Stimulated activated naive CD4-positive, alpha-beta T cell treated with Interleukin-2 at 50 U/mL for 16 hours (primary cell): ENCODE measurements at places on chromosomes 7 and 10.
A peak's percentile ranks its signal among the peaks of the same experiment; 100 is the strongest.

GRCh38 chr7:27576360-27576944 lies 86.2 kb downstream of the HIBADH start:
- DNase-seq, result no peak

DNA sequence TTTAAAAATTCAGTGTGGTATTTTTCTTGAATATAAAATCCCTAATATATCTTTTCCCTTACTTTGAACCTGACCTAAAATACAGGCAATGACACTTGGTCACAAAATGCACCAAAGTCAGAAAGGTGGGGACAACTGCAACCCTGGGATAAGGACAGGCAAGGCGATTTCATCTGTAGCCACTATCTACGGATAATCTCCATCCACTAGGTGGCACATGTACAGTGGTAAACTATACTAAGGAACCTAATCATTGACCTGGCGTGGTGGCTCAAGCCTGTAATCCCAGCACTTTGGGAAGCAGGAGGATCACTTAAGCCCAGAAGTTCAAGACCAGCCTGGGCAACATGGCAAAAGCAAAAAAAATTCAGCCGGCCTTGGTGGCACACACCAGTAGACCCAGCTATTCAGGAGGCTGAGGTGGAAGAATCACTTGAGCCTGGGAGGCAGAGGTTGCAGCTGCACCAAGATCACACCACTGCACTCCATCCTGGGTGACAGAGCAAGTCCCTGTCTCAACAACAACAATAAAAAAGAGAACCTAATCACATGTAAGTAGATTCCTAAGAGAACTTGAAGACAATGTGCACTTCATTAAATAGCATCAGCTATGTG lies 98.9 kb downstream of the KMT2C start:
- DNase-seq, result no peak

DNA sequence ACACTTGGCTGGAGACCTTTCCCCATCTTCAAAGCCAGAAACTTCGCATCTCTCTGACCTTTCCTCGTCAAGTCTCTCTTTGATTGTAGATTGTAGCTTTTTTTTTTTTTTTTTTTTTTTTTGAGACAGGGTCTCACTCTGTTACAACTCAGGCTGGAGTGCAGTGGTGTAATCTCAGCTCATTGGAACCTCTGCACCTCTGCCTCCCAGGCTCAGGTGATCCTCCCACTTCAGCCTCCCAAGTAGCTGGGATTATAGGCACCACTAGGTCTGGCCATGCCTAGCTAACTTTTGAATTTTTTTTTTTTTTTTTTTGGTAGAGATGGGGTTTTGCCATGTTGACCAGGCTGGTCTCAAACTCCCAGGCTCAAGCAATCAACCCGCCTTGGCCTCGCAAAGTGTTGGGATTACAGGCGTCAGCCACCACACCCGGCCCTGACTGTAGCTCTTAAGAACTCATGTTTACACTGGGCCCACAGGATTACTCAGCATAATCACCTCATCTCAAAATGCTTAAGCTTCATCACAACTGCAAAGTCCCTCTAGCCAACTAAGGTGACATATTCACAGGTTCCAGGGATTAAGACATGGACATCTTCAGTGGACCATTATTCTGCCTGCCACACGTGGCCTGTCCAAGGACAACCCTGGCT lies 11.7 kb downstream of the POLL start:
- DNase-seq, result no peak

GRCh38 chr10:124701881-124702656 lies 42.1 kb downstream of the FAM53B start:
- peak; percentile 52 for DNase-seq

DNA sequence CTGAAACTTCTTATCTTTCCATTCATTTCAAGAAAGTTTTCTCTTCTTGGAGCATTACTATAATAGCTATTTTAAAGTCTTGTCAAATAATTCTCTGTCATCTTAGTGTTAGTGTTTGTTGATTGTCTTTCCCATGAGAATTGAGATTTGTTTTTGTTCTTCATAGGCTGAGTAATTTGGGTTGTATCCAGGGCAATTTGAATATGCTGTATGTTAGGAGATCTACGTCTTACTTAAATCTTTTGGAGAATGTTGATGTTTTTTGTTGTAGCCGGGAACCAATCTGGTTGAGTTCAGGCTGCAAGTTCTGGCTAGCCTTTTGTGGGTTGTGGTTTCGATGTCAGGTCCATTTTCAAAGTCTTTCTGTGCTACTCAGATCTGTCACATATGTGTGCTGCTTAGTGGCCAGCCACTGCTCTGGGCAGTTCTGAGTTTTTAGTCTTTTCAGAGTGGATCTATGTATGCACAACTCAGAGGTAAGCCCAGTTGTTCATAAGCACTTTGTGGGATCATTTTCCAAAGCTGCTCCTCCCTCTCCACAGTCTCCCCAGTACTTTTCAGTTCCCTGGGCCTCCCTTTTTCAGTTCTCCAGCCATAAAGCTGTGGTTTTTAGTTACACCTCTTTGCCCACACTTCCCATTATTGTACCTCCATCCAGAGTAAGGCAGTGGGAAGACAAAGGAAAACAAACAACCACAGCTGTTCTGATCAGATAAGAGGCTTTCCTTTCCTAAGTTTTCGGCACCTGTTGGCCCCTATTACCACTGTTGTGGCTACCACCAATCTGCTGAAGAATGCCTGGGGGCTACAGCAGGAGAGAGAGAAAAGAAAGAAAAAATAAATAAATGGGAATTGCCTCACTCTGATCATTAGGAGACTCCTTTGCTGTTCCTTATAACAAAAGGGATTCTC lies 4.7 kb upstream of the CCNJ start:
- no peak for DNase-seq

GRCh38 chr10:9275861-9276260 lies 1221.4 kb downstream of the GATA3 start:
- no peak for DNase-seq

DNA sequence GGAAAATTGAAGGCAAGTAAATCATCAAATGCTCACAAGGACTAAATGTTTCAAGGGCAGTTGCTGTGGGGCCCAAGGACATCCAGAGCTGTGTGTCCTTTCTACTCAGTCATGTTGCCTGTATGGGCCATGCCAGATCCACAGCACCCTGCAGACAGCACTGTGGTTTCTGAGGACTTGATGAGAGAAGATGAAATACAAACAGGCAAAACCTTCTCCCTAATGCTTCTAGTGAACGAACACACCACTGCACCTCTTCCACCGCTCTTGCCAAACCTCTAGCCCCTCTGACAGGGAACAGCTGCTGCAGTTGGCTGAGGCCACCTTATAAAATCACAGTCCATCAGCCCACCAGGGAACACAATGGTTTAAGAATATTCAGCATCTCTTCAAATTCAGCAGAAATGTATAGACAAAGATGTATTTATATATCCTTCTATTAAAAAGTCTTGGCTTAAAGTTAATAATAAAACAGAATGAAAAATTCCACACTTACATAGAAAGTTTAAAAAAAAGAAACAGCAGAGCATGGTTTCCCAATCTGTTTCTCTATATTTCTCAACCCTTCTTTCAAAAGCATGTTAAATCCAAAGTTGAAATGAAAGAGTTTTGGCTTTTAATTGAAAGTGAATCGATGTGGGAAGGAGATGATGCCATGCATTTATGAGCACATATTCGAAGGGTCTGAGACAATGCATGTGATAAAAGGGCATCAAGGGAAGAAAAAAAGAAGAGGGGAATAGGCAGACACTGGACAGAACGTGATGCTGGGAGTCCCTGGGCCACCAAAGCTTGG lies 14.0 kb downstream of the CYP3A7 start:
- DNase-seq, result no peak

GRCh38 chr10:94183666-94184264 lies 179.0 kb downstream of the NOC3L start:
- DNase-seq, result no peak

GRCh38 chr10:1509011-1509530 lies 228.3 kb downstream of the ADARB2 start:
- no peak for DNase-seq

DNA sequence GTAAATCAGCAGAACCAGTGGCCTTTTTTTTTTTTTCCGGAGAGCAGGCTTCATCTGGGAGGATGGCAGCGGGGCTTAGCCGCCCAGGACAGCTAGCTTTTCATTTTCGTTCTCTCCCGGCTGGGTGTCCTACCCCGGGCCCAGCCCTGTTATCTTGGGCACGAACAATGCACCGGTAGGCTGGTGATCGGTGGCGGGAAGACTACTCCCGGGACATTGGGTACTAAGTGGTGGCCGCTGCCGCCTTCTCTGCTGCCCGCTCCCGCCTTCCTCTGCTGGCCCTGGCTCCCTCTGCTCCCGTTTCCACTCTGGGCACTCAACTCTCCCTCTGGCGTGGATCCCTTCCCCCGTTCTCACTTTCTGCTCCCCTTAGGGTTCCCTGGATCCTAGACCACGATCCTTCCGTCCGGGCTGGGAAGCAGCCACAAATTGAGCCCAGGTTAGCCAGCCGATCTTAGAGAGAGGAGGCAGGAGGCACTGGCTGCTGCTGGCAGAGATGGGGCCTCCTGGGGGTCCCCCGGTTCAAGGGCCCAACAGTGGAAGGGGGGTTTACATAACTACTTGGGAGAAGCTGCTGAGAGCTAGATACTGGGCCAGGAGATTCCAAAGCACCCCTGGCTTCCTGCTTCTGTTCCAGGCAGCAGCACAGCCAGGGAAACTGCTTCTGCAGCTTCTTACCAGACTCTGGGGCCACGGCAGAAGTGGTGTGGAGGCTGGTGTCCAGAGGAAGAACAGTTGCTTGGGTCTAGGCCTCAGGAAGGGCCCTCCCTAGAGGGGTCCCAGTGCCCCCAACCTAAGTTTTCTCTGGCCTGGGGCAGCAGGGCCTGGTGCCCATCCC lies 1.8 kb downstream of the TLX1 start:
- no peak for DNase-seq

DNA sequence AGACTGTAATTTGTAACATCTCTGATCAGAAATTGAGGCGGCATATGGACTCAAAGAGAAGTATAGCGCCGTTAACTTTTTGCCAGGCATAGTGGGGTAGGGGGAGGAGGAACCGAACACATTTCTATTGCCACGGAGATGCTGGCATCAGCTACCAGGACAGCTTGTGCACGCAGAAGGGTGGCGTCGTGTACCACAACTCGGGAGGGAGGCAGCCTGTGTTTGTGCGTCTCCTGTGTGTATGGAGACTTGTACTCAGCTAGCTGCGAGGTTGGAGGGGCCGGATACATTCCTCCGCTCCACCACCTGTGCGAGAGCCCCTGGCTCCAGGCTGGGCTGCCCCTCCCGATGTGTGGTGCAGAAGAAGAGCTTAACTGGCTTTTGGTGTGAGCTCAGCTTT lies 634.8 kb downstream of the TYW1 start:
- no peak for DNase-seq

DNA sequence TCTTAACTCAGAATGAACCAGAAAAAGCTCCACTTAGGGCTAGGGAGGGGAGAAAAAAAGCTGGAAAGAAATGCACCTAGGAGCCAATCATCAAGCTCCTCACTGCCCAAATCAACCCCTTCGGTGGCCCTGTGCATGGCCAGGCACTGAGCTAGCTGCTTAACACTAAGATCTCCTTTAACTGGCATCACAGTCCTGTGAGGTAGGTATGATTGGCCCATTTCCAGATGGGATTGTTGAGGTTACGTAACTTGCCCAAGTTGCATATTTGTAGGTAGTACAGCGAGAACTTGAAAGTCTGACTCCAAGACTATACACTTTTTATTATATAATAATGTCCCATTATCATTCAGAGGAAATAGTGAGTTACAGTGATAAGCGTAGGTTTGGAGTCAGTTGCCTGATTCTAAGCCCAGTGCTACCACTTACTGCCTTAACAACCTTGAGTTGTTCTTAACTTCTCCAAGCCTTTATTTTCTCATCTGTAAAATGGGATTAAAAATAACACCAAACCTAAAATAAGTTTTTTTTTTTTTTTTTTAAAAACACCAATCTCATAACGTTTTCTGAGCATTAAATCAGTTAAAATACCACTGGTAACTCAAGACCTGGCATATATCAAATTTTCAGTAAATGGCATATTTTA lies 37.2 kb upstream of the ACSL5 start:
- no peak for DNase-seq

- DNase-seq, result no peak
Measured at GRCh38 chr10:25068152-25069058, 52.0 kb downstream of the THNSL1 start.

- DNase-seq, result no peak
Measured at GRCh38 chr10:104923501-104923900, 282.4 kb downstream of the SORCS3 start.

DNA sequence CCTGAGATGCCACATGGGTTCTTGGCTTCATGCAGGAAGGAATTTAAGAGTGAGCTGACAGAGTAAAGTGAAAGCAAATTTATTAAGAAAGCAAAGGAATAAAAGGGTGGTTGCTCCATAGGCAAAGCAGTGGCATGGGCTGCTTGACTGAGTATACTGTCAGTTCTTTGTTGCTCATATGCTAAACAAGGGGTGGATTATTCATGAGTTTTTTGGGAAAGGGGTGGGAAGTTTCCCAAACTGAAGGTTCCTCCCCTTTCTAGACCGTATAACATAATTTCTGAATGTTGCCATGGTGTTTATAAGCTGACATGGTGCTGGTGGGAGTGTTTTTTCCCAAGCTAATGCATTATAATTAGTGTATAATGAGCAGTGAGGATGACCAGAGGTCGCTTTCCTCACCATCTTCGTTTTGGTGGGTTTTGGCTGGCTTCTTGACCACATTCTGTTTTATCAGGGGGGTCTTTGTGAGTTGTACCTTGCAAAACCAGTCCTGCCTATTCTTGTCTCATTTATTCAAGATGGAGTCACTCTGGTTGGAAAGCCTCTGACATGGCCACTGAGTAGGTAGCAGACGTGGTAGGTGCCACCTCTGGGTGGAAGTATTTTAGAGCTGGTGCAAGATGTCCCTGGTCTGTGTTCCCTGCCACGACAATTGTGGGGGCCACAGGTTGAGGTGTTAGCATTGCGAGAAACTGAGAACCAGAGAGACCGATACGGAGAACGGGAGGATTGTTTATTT lies 107.5 kb upstream of the SDK1 start:
- no peak for DNase-seq

DNA sequence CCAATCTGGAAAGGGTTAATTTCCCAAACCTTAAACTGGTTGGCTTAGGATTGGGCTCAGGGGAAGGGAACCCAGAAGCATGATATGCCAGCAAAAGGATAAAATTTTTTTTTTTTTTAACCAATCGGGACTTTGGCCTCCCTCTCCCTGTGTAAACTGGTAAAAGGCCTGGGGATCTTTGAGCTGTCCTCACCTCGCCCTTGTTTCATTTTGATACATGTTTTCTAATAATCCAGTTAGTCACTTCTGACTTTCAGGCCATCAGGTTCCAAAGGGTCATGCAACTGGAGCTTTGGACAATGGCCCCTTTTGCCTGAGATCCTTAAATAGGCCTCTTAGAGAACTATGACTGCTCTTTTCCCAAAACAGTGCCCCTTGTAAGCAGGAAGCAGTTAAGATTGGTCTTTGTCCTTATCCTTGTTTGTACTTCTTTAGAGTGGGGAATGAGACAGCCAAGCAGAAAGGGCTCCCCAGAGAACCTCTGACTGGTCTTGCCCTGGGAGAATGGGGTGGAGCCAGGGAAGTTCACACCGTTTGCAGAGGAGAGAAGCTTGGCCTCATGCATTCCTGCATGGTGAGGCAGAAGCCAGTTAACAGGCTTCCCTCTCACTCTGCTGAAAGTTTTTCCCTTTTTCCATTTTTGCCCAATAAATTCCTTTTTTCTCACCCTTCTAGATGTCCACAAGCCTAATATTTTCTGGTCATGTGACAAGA lies 424.2 kb upstream of the CNTNAP2 start:
- DNase-seq, result no peak

GRCh38 chr10:83612746-83613145 lies 526.6 kb upstream of the GHITM start:
- DNase-seq, result no peak

GRCh38 chr7:45662540-45663166 lies 88.5 kb downstream of the ADCY1 start:
- no peak for DNase-seq

- no peak for DNase-seq
Measured at GRCh38 chr7:146641491-146641890, 524.9 kb downstream of the CNTNAP2 start.

GRCh38 chr7:83410989-83411591 lies 237.8 kb downstream of the SEMA3E start:
- no peak for DNase-seq
